Stimulated activated CD4-positive, alpha-beta T cell treated with anti-CD3 and anti-CD28 coated beads, Interleukin-4, amount 100 ng/mL, for 48 hours (primary cell): ENCODE measurements at places on chromosomes 5 and 9.

DNA sequence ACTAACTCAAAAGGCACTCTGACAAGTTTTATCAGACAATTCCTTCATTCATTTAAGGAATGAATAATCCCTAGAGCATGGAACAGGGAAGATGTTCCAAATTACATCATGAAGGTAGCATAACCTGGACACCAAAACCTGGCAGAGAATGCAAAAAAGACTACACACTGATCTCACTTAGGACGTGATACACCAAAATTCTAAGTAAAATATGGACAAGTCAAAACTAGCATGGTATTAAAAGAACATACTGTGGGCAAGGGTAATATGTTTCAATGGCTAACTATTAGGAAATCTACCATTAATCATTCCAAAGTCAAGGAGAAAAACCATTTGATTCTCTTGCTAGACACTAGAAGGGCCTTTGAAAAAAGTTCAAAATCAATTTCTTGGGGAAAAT is 176.5 kb downstream of the HSPA4 start:
- no peak for DNase-seq

- no peak for DNase-seq
Measured at GRCh38 chr5:129392681-129393080, 67.4 kb upstream of the ADAMTS19 start.

- DNase-seq: no peak
Measured at GRCh38 chr5:54883374-54884194, 101.8 kb downstream of the ESM1 start.

GRCh38 chr5:108681079-108681921 is 66.4 kb upstream of the FER start:
- DNase-seq: no peak

GRCh38 chr5:154395407-154396106 is 50.2 kb upstream of the SAP30L start:
- no peak for DNase-seq

DNA sequence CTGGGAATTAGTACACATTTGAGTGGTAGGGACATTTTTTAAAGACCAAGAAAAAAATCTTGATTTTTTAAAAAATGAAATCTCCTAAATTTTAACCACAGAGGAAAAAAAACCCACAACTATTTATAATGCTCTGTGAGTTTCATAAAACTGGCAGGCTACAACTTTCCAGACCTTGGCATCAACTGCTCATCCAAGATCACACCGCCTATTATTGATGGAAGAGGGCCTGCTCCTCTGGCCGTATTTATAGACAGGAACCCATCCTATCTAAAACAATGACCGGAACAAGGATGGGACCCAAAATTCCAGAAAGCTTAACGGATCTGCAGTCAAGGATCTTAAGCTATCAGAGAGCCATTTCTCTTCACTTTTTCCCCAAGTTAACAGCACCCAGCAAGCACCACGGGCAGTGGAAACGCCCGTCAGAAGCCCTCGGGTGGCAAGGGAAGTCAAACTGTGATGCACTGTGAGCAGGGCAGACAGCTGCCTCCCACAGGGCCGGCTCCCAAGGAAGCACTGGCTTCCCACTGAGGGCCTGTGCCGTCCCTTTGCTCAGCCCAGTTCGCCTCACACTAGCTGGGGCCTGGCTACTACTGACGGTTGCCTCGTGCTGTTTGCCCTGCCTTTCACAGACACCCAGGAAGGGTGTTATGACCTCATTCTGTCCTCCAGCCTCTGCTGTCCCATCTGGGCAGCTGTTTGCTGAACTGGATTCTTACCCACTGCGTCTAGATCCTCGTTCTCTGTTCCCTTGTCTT is 62.8 kb downstream of the CDC14B start:
- no peak for DNase-seq
